ENCODE measurements at places on chromosomes 2 and 18. TPM values are rescaled to one million over a fixed set of nuclear protein-coding genes. Genes with fewer than 3 reads are reported as not detected.

GRCh38 chr18:66674286-66674685, 70.4 kb upstream of the CDH19 start:
- no peak for DNase-seq

GRCh38 chr2:216698895-216699294, 3.5 kb upstream of the IGFBP5 start:
- DNase-seq = no peak

- DNase-seq = no peak
Observed at GRCh38 chr2:149180226-149180875, 141.9 kb downstream of the LYPD6B start.

- DNase-seq = no peak
Observed at GRCh38 chr2:235238537-235238936, 255.3 kb upstream of the AGAP1 start.

GRCh38 chr2:174328114-174328960, 6.4 kb upstream of the SP9 start:
- DNase-seq = peak; percentile 31

DNA sequence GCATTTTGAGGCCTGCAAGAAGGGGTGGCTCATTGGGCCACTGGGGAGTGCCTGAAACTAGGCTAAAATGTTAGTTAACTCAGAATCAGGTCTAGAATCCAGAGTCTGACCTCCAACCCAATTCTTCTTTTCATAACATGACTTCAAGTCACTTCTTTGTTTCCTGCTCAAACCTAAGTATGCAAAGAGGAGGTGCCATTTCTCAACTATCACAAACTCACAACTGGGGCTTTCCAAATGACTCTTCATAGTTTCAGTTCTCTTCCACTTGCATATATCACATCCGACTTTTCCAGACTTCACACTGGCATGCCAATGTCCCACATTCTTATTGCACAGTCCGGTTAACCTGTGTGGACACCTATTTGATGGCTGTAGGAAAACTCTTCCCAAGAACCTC, 211.6 kb downstream of the TCF4 start:
- no peak for DNase-seq

DNA sequence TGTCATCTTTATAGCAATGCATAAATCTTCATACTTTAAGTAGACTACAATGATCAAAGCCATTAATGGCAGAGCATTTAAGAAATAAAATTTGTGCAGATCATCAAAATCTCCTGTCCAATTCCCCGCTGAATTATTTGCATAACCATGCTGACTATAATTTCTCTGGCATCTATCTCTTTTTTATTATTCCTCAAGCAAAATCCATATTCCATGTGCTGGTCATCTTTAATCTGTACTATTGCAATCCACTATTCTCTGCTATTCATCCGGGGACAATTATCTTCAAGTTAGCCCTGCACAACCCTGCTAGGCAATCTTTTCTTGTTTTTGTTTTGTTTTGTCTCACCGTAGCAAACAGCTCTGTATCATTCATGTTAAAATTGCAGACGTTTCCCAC, 1469.6 kb upstream of the NXPH2 start:
- DNase-seq = no peak

GRCh38 chr2:60934165-60934722, 52.9 kb downstream of the REL start:
- no peak for DNase-seq

- DNase-seq = no peak
Observed at GRCh38 chr2:183347969-183348368, 223.7 kb downstream of the NUP35 start.

DNA sequence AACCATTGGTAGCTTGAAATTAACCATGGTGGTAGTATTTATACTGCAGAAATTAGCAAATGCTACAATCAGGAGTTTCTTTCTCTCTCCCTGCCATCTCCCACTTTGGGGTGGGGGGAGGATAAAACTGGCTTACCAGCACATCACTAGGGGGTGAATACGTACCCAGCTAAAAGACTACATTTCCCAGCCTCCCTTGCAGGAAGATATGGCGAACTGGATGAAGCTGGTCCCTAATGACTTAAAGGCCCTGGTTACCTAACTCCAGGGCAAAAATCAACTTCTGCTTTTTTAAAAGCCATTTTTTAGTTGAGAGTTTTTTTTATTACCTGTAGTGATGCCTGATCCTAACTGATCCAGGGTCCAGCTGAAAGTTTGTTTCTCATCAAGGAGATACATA, 70.3 kb upstream of the RAB12 start:
- no peak for DNase-seq

Gene ARHGAP25
- total RNA-seq = 4.6 TPM

Gene LHCGR
- total RNA-seq = not detected

DNA sequence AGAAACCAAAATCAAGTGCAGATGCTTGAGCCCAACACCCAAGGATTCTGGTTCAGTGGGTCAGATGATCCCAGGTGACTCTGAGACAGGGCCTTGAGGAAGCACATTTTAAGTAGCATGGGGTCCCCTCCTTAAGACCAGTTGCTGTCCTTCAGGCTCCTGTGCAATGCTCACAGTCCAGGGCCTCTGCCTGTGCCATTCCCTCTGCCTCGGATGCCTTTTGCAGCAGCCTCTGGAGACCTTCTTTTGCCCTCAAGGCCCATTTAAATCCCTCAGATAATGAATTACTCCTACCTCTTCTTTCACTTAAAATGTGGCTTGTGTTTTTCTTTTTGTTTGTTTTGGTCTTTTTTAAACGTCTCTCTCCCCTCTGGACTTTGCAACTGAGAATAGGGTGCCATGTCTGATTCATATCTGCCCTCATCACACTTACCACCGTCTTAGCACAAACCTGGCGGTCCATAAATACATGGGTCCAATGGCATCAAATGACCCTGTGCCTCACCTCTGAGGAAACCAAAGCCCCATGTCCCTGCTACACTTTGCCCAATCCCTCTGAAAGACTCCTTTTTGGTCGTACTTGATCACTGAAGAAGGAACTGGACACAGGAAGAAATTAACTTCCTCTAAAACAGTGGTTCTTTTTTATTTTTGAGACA, 14.2 kb downstream of the ACTG2 start:
- DNase-seq = no peak

DNA sequence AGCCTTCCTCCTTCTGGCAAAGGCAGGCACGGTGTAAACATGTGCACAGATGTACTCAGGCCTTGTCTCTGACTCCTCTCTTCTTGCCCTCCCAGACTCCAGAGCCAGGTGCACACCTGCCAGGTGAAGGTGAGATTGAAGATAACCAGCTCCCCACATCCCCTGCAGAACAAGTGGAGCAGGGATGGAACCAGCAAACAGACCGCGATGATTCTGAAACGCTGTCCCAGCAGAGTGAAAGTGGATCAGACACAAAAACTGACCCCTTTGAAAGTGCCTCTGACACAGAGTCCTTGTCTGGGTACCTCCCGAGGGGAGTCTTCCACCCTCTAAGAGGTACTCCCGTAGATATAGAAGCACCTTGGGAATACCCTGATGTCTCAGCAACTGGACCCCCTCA, 77.2 kb downstream of the ARHGEF4 start:
- no peak for DNase-seq

Gene PRSS56
- not detected for total RNA-seq

Gene ITPRID2
- total RNA-seq = 76.6 TPM

- DNase-seq = no peak
Observed at GRCh38 chr18:22683196-22683676, 249.9 kb upstream of the RBBP8 start.

- DNase-seq = no peak
Observed at GRCh38 chr2:118078734-118079133, 9.5 kb upstream of the INSIG2 start.

GRCh38 chr2:136226903-136227302, 109.0 kb upstream of the CXCR4 start:
- DNase-seq = no peak

Gene SKA1
- total RNA-seq = 4.7 TPM

DNA sequence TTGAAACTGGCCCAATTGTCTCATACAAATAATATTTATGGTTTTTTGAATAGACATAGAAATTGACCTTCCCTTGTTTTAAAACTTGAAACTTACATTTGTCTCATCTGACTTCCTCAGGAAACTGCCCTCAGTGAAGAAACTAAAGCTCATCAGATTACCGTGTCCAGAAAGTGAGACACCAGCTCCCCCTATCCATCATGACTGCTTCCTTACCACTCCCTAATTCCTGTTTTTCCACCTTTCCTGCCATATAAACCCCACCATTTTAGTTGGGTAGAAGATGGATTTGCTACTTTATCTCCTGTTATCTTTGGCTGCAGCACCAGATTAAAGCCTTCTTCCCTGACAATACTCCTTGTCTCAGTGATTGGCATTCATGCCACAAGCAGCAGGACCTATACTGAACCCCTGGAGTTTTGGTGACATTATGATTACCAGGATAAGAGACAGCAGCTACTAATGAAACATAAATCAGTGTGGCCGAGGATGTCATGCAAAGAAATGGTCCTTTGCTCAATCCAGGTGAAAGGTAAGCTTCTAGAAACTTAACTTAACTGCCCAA, 1627.6 kb upstream of the ZEB2 start:
- no peak for DNase-seq

DNA sequence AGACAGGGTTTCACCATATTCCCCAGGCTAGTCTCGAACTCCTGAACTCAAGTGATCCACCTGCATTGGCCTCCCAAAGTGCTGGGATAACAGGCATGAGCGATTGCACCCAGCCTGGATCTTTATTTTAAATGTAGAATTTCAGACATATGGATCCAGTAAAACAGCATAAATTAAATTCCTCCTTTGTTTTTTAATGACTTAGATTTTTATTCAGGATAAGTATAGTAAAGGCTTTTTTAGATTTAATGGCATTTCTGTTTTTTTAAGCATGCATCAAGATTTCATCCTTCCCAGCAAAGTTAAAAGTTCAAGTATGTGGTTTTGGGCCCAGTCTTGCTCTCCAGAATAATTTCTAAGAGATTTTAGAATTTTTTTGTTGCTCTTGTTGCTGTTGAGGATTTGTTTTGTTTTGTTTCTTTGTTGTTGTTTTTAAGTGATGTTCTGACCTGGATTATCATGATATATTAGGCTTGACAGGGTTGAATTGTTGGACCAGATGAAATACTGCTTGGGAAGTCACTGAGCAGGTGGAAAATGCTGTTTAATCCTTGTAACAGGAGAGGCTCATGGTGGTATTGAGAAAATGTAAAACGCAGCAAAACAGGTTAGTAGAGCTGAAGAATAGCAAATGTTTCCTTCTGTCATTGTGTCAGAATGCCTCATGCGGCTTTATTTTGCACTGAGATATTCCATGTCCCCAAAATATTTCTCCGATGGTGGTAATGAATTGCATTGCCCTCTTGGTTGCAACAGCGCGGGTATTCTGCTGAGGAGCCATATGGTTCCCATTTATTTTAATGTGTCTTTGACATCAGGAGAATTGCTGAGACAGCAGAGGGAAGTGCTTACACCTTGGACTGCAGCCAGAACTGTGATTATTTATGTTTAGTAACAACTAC, 147.9 kb downstream of the GALNT3 start:
- DNase-seq = no peak

Gene CYBRD1
- total RNA-seq = 10.1 TPM

DNA sequence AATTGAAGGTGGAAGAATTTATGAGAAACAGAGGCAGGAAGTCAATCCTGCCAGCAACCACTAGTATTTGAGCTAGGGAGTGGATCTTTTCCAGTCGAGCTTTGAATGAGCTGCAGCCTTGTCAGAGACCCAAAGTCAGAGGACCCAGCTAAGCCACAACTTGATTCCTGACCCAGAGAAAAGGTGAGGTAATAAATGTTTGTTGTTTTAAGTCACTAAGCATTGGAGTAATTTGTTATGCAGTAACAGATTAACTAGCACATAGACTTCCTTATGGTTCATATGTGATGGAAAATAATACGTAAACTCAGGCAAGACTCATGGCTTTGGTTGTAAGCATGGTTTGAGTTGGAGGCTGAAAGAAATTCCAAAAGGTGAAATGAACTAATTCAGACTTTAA, 21.6 kb downstream of the EFEMP1 start:
- no peak for DNase-seq

Gene GORASP2
- 71.9 TPM for total RNA-seq

Gene ANKRD53
- total RNA-seq = 0.56 TPM

Gene RPRD1A
- total RNA-seq = 58.4 TPM

DNA sequence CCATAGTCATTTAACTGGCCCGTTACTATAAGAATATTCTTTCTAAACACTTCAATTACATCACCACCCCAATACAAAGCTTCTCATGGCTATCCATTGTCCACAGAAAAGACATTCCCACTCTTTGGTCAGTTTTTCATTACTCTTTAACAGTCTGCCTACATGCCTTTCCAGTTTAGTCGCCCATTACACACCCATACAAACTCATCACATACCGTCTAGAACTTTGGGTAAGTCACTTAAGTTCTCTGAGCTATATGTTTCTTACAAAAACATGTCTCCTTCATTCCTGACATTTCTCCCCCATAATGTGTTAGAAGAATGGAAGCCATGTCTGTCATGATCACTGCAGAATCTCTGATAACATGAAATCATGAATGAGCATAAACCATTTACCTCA, 108.2 kb upstream of the STK17B start:
- no peak for DNase-seq

Gene SPP2
- not detected for total RNA-seq

GRCh38 chr2:134324947-134325346, 71.1 kb downstream of the MGAT5 start:
- no peak for DNase-seq

DNA sequence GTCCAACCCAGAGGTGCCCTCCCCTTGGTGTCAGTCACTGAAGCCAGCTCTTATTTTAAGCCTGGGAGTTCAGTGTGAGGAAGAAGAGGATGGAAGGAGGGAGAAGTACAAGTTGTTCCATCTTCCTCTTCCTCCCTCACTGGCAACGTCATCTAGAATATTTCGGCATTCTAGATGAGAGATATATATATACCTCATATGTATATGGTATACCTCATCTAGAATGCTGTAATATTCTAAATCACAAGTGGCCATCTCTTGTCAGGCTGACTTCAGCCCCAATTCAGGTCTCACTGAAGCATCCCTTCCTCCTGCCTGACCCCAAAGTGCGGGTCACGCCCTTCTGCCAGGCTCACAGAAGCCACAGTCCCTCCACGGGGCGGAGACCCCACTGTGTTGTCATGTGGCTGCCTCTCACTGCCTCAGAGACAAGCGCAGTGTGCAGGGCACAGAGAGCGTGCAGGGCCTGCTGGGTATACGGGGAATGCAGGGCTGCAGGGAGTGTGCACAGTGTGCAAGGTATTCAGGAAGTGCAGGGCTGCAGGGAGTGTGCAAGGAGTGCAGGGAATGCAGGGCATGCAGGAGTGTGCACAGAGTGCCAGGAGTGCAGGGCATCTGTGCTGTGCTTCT, 32.8 kb upstream of the B3GNT7 start:
- no peak for DNase-seq

- DNase-seq = no peak
Observed at GRCh38 chr2:105961599-105962146, 217.0 kb downstream of the NCK2 start.

Data from endothelial cell (in vitro differentiated cells).